Muscle of leg (tissue), 16 donors: ENCODE measurements at places on chromosomes 13 and 19. TPM values are rescaled to one million over a fixed set of nuclear protein-coding genes. Genes with fewer than 3 reads are reported as not detected.
A peak's percentile ranks its signal among the peaks of the same experiment; 100 is the strongest.

Gene ONECUT3
- 0.01 TPM for polyA plus RNA-seq

Gene STXBP2
- 8.2 TPM for polyA plus RNA-seq

Gene NLRP4
- polyA plus RNA-seq: not detected

- no peak for DNase-seq
These were observed 25.9 kb downstream of the RXFP2 start for GRCh38 chr13:31765138-31765785.

Gene APOC4
- polyA plus RNA-seq: not detected

Gene CPB2
- polyA plus RNA-seq: 0.39 TPM

Gene FFAR1
- not detected for polyA plus RNA-seq

DNA sequence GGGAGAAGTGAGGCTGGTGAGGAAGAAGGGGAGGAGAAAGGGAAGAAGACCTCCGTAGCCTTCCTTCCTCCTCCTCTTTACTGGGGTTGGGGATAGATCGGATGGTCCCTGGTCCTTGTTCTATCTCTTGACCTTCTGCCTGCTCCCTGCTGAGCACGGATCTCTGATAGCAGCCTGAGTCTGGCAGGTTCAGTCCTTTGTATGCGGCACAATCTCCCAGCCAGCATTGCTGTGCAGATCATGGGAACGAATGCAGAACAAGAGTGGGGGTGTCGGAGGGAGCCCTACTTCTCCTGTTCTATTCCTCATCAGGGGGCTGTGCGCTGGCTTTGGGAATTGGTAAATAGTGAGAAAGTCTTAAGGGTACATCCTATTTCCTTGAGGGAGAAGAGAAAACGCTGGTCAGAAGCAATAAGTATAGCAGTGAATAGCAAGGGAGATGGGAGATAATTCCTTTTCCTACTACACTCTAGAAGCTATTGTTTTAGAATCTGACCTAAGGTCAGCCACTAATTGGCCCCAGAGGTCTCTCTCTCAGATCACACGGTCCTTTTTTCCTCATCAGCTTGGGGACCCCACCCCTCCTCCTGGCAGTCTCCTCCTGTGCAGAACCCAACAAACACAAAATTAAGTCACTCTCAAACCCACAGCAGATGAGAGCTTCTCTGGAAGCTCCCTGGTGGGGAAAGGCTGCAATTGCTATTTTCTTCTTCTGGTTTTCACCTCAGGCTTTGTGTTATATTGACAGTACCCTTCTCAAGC is 41.0 kb downstream of the KL start:
- peak; percentile 88 for DNase-seq

- DNase-seq: no peak
These were observed 3.4 kb downstream of the SLITRK1 start for GRCh38 chr13:83878691-83879430.

GRCh38 chr19:14495672-14496028 is 277 bp downstream of the GIPC1 start:
- no peak for DNase-seq

DNA sequence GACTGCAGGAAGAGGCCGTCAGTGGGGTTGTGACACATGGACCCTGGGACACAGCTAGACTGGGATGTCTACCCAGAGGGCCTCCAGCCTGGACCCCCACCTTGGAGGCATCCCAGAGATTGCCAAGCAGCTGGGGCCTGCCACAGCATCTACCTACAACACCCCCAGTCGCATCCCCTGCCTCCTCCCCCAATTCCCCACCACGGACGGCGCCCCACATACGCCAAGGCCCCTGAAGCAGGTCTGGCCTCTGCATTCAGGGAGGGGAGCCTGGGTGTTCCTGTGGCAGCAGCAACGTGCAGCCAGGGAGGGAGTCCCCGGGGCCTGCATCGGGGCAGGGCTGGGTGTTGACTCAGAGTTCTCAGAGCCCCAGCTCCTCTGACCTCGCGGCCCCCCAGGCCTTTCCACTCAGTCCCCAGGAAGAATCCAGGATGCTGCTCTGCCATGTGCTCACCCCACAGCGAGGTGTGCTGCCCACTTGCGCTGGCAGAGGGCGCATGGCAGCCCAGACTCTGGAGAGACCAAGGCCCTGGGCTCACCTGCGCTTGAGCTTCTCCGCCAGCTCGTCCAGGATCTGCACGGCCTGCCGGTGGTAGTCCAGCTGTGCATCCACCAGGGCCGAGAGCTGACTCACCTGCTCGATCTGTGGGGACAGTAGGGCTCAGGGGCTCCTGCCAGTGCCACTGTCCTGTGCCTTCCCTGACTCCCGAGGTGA is 19.6 kb downstream of the MPND start:
- no peak for DNase-seq

- no peak for DNase-seq
These were observed 396.9 kb downstream of the KCTD12 start for GRCh38 chr13:76489274-76489673.

Gene OR4F17
- not detected for polyA plus RNA-seq

Gene MEIS3
- polyA plus RNA-seq: 10.0 TPM

DNA sequence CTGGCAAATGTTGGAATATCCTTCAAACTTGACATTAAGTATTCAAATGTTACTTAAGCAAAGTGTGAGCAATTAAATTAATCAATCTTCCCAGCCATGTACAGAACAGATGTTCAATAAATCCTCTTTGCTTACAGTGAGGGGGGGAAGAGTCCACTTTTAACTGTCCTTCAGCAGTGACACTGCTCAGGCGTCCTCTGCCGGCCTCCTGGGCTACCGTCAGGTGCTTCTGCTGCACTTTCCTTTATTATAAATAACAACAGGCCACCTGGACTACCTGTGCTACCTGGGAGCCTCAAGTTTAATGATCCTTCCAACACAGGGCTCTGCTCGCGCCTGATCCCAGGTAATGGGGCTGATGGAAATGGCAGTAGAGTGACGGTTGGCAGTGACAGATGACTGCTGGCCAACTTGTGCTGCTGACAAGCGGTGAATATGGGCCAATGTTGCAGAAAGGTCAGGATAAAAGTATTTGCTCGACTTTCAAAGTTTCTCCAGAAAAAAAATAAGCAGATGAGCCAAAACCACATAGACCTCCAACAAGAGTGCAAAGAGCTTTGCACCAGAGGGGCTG is 460.0 kb upstream of the ZNF507 start:
- DNase-seq: no peak

Gene CGB5
- not detected for polyA plus RNA-seq
